ENCODE measurements at places on chromosomes 16 and 17.

DNA sequence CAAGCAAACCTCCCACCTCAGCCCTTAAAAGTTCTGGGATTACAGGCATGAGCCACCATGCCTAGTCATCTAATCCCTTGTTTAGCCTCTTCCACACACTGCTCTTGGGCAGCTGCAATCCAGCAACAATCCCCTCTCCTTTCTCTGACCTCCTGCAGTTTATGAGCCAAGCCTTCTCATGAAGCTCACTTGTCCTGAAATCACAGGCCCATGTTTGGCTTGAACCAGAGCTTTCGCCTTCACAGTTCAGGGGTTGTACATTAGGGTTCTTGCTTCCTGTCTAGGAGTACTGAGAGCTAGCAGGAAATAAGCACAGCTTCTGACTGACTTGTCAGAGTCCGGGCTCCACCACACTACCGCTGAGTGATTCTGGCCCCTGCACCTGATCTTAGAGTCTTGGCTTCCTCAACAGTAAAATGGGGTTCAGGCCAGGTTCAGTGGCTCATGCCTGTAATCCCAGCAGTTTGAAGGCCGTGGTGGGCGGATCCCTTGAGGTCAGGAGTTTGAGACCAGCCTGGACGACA is 16.3 kb downstream of the ERAL1 start:
- DNase-seq = no peak

GRCh38 chr17:80380555-80381002 is 34.4 kb upstream of the ENDOV start:
- DNase-seq = no peak

DNA sequence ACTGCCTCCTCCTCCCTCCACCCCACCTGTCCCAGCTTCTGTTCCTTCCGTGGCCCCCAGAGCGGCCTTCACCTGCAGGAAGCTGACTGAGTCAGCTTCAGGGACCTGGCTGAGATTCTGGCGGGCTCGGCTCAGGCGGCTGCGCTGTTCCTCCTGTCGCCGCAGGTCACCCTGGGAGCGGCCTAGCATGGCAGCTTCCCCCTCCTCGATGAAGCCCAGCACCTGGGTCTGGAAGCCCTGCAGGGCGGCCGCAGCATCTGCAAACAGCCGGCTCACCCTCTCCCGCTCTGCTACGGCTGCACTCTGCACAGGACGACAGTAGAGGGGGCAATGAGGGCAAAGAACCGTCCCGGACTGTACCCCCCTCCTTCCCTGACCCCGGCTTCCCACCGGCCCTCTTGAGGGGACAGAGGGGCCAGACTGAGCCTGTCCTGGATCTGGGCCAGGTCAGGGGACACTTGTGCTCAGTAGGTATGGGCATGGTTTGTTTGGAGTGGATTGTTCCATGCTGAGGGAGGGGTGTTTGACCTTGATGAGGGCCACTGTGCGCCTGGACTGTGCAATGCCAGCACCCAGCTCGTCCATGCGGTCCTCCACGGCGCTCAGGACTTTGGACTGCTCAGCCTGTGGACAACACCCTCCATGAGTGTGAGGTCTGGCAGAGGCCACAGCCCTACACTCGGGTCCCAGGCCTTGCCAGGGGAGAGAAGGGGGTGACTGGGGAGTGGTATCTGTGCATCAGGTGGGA is 2.0 kb downstream of the TRIM47 start:
- DNase-seq = no peak

GRCh38 chr17:79788989-79789942 is 7.6 kb downstream of the CBX8 start:
- no peak for DNase-seq

GRCh38 chr16:4679156-4679849 is 14.1 kb upstream of the NUDT16L1 start:
- DNase-seq = no peak

DNA sequence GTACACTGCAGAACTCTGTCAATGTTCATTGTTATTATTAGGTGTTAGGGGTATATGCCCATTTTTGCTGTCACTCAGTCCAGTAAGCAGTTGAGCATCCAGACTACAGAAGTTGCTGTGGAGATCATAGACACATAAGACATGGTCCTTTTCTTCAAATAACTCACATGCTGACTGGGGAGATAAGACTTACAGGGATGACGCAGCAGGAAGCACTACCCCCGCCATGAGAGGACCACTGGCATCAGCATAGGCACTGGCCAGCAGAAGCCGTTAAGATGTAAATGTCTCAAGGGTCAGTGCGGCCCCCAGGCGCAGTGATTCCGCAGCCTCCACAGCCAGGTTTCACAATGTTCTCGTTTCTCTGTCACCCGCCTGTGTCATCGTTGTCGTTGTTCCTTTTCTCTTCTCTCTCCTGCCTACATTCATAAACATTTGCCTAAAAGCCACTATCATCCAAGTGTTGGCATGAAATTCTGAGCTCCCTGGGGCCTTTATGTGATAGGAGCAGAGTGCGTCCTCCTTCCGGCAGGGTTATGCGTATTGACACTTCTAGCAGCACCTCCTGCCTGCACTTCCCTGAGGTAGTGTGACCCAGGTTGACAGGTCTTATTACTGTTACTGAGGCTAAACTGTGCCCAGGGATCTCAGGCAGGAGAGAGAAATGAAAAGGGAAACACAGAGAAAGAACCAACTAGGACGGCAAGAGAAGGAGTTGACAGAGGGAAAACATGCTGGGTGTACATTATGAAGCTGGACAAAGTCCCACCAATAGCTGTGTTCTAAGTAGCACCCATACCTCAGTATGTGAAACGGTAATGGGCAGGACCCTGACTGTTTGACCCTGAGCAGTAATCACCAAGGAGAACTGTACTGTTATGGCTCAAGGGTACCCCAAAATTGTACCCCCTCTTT is 17.9 kb downstream of the TANGO6 start:
- no peak for DNase-seq

DNA sequence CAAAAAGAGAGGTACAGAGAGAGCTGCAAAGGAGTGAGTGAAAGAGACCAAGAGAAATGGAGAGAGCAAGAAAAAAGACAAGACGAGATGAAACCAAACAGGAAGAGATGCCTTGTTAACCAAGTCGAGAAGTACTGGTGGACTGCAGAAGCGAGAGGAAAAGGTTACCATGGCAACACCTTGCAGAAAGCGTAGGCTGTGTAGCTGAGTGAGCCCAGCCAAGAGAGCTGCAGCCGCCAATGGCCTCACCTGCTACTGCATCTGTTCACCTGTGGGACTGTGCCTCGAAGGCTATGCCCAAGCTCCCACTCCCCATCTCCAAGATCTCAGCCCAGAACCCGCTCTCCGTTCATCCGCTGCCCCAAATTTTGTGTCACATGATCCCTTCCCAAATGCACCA is 161.3 kb downstream of the SLC39A11 start:
- no peak for DNase-seq

DNA sequence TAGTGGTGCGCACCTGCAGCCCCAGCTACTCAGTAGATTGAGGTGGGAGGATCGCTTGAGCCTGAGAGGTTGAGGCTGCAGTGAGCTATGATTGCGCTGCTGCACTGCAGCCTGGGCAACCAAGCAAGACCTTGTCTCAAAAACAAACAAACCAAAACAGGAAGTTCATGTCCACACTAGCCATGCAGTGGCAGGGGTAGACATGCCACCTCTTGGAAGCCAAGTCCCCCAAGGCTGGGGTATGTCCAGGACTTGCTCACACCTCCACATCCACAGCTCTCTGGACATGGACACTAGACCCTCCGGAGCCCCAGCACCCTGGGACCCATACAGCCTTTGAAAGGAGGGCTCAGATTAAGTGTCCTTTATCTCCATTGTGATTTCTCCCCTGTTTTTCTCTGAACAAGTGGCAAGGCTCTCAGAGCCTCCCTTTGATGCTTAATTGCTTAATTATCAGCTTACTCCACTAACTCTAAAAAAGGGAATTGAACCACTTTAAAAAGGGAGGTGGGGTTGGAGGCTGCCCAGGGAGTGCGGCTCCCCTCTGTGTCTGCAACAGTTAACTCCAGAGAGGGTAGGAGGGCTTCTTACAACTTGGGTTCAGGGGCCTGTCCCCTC is 424.6 kb upstream of the C16orf82 start:
- DNase-seq = no peak

- DNase-seq = no peak
Observed at GRCh38 chr16:12976936-12977335, 75.5 kb downstream of the SHISA9 start.

GRCh38 chr16:53429221-53429943 is 4.9 kb upstream of the RBL2 start:
- DNase-seq = no peak

- DNase-seq = no peak
Observed at GRCh38 chr17:82424001-82424862, 5.8 kb upstream of the OGFOD3 start.

- no peak for DNase-seq
Observed at GRCh38 chr17:48441231-48441711, 11.3 kb upstream of the SKAP1 start.

DNA sequence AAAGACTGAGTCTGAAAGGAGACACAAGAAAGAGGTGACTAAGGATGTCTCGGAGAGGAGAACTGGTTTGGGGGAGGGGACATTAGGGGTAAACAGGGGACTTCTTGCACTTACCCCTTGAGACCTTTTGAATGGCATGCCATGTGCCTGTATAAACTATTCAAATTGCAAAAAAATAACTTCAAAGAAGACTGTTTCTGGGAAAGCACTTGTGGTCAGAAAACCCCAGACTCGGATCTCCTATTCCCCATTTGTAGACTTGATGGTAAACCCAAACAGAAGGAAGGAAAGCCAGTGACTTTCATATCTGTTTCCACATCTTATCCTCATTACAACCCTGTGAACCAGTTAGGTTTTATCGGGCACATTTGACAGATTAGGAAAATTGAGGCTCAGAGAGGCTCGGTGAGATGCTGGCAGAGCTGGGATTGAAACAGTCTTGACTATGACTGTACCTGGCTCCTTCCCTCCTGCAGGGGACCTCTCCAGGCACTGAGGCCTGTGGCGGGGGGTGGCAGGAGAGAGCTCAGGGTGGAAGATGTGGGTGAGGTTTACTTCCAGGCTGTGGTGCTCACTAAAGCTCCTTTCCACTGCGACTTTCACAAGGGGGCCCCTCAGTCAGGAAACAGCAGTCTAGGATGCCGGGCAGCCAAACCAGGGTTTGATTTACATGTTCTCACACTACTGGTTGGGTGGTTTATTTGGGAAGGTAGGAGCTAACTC is 30.5 kb upstream of the PLCG2 start:
- no peak for DNase-seq

GRCh38 chr17:44941712-44942331 is 5.8 kb downstream of the KIF18B start:
- DNase-seq = no peak

- DNase-seq = no peak
Observed at GRCh38 chr17:44848961-44849489, 1.3 kb downstream of the HIGD1B start.

DNA sequence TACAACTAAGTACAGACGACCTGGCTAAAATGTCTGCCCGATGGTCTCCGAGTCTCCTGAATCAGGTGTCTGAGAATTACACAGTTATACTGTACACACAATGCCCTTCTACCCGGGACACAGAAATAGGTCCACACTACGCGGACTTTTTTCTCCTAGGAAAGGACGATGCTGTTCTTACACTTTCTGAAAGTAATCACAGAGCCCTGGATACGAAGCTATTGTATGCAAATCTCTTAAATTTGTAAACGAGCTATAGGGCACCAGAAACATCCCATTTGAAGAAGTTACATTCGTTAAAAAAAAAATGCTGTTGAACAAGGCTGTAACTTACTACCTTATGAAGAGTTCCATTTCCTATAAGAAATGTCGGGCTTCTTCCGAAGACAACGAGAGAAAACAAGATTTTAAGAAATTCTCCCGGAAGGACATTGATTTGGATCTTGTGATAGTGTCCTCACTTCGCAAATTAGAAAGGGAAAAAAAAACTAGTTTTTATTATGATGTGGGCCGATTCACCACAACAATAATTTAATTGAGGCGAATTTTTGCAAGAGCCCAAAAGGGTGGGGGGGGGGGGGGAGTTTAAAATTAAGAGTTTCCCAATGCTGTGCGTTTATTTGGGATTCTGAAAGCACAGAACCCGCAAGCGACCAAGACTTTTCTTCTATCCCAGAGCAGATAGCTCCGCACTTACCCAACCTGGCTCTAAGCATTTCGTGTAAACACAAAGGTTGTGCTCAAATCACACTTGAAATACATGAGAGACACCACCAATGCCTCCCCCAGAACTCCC is 1.5 kb upstream of the SOX9 start:
- no peak for DNase-seq

DNA sequence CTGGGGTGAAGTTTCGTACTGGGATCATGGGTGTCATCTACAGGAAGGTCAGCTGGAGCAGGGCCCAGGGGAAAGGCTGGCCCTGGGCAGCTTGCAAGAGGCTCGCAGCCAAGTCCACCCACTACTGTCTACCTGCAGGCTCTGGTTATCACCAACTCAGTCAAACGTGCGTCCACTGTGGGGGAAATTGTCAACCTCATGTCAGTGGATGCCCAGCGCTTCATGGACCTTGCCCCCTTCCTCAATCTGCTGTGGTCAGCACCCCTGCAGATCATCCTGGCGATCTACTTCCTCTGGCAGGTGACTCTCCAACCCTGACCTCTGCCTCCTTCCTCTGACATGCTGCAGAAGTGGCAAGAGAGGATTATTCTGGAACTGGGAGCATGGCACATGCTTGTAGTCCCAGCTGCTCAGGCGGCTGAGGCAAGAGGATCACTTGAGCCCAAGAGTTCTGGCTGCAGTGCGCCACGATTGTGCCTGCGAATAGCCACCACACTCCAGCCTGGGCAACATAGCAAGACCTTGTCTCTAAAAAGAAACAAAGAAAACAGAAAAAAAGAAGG is 29.2 kb downstream of the ABCC3 start:
- DNase-seq = no peak

DNA sequence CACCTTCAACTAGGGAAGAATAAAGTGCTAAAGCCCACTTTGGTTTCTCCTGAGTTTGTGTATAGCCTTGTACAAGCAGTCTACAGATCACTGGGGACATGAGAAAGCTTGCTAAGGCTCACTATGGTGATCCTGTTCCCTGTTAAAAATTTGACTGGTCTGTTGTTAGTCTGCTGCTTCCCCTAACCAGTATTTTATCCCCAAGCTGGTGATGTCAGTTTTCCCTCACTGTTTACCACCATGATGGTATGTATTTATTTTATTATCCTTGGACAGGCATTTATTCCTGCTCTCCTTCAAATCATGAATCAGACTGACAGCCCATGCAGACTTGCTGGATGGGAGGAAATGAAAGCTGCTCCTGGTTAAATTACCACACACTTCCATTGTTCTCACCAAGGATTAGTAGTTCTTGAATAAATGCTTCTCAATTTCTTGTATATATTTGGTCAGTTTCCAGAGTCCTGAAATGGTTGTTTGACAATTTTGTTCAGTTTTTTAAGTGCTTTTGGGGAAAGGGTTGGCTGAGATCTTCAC is 99.6 kb downstream of the CA4 start:
- DNase-seq = no peak

GRCh38 chr17:78641666-78642065 is 64.5 kb upstream of the DNAH17 start:
- no peak for DNase-seq

DNA sequence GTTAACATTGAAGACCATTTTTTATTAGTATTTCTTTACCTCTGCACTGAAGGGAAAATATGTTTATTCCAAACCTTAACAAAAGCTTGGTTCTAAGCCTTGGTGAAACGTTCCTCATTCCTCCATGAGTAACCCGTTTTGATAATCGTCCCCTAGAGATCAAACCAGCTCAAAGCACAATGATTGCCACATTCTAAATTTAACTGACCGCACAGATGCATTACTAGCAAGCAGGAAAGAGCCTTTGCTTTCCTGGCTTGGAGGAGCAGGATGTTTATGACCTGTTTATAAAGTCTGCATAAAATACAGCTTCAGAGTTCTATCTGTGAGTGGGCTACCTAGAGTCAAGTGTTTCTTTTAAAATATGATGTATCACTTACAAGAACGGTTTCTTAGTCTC is 193.8 kb downstream of the TMEM114 start:
- no peak for DNase-seq

- no peak for DNase-seq
Observed at GRCh38 chr17:9999919-10000695, 95.0 kb upstream of the RCVRN start.
